Activated T-helper 17 cell treated with anti-CD3 and anti-CD28 coated beads, Interleukin-2, amount 50 U/mL, for 72 hours (primary cell): ENCODE measurements at places on chromosomes 3 and 15. TPM values are rescaled to one million over a fixed set of nuclear protein-coding genes. Genes with fewer than 3 reads are reported as not detected.

GRCh38 chr15:47407692-47408091 is 309.6 kb upstream of the SEMA6D start:
- no peak for ATAC-seq

GRCh38 chr3:157551961-157552360 is 48.7 kb upstream of the VEPH1 start:
- peak; percentile 63 for ATAC-seq

DNA sequence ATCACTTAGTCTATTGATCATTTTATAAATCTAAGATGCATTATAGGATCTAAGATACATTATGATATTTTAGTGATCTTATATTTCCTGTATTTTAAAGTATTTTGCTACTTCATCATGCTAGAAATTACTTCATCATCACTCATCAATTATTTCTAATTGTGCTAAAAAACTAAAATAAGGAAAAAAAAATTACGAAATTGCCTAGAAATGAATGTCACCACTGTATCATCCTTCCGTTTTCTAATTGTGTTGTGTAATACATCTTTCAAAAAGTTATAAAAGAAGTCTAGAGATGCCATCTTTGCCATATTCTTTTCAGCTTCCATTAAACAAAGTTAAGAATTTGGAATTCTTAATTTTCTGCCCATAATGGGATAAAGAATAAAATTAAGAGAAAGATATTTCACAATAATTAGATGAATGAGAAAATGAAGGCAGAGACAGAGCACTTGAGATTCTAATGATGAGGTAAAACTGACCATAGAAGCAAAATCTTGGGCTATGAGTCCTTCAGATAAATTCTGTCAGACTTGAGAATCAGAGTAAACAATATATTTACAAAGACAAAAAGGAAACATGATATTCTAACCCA is 48.8 kb downstream of the ALDH1A2 start:
- ATAC-seq: no peak

Gene NANOGP8
- not detected for total RNA-seq

GRCh38 chr3:143276592-143276991 is 157.0 kb downstream of the CHST2 start:
- peak; percentile 95 for ATAC-seq

Gene PIERCE2
- not detected for total RNA-seq

- ATAC-seq: no peak
Measured at GRCh38 chr3:129984125-129984524, 9.6 kb downstream of the TRH start.

GRCh38 chr15:101795455-101795854 is 7.9 kb upstream of the OR4F6 start:
- no peak for ATAC-seq

GRCh38 chr3:182978387-182978786 is 2.0 kb downstream of the DCUN1D1 start:
- no peak for ATAC-seq

- peak; percentile 59 for ATAC-seq
Measured at GRCh38 chr15:79923079-79923514, 26.3 kb upstream of the MTHFS start.

GRCh38 chr3:149512073-149512782 is 37.7 kb downstream of the TM4SF4 start:
- peak; percentile 51 for ATAC-seq

DNA sequence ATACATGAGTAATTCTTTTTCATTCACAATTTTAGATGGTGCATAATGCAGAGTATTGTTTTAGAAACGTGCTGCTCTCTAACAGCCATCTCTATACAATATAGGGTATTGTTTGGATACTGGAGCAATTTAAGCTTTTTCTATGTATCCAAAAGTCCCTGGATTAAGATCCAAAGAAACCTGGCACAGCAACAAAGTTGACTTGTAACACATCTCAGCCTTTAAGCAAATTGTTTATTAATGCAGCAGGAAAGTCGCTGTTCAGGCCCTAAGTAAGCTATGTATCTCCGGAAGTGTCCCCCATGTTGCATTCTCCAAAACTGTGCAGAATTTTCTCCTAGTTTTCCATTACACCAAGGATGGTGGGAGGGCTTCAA is 7.3 kb downstream of the VGLL4 start:
- ATAC-seq: no peak

Gene CFAP92
- total RNA-seq: not detected

DNA sequence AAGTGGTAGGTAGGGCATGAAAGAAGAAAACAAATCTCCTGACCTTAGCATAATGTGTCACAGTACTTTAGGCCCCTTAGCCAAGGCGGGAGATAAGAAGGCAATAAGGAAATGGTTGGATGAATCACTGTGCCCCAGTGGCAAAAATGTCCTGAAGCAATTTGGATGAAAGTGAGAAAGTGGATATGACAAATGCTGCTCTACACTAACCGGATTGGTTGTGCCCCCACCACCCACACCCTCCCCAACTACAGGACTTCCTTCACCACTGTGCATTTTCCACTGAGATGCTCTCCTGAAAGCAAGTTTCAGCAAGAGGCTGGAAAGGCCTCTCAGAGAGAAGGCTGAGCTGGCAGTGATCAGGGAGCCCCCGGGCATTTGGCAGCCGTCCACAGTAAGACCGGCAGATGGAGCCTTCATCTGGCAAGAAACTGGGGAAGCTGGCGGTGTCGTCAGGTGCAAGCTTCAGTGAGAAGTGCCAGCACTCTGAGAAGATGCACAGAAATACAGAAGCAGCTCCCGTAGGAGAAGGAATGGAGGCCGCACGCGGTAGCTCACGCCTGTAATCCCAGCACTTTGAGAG is 63.8 kb downstream of the ATP1B3 start:
- ATAC-seq: peak; percentile 96

DNA sequence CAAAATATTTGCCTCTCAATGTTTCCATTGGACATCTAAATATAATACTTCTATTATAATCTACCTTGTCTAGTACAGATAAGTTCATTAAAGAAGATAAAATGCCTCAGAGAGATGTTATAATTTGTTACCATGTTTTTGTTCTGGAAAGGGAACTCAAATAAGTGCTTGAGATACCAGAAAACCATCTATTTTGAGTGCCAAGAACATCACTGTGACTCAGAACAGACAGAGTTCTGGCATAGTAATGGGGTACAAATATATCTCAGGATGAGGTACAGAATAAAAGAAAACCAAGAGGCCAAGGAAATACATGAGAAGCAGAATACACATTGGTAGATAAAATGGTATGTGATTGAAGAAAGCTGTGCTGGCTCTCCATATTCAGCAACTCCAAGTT is 58.9 kb downstream of the IMPG2 start:
- no peak for ATAC-seq

Gene PLSCR1
- total RNA-seq: 48.0 TPM

DNA sequence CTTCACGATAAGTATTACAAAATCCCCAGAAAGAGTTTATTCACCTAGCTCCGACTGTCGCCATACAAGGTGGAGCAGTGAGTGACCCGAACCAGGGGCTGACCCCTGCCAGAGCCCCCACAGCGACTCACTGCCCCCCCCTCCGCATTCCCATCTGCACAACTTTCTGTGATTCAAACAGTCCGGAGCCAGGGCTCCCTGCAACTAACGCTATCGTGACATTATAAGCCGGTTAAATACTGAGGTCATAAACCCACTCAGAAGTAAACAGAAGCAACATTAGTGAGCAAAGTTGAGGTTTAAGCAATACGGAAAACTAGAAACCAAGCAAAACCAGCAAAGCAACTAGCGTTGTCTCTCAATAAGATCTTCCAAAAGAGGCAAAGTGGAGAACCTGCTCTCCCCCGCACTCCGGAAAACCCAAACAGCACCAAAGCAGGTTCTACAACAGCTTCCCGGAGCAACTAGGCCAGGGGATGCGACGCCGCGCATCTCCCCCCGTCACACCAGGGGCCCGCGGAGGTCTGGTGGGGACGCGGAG is 642 bp downstream of the SCAP start:
- ATAC-seq: peak; percentile 44

Gene ZNF660
- total RNA-seq: 0.08 TPM

DNA sequence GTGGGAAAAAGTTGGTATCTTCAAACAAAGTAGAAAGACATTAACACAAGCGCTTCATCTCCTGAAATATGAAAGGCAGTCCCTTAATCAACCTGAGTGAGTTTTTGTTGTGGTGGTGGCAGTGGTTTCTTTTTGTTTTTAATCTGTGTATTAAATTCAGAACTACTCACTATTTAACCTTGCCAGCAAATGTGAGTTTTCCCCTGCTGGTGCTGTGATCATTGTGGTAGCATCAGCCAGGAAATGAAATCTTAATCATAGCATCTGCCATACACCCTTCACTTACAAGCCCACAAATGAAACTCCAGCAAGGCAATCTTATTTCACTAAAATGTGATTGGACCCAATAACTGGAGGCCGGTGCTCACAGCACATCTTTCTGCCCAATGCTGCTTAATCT is 229.7 kb downstream of the SHOX2 start:
- ATAC-seq: no peak

- ATAC-seq: no peak
Measured at GRCh38 chr3:192434186-192434585, 293.2 kb downstream of the FGF12 start.

GRCh38 chr3:34218706-34219385 is 420.4 kb downstream of the PDCD6IP start:
- ATAC-seq: no peak

DNA sequence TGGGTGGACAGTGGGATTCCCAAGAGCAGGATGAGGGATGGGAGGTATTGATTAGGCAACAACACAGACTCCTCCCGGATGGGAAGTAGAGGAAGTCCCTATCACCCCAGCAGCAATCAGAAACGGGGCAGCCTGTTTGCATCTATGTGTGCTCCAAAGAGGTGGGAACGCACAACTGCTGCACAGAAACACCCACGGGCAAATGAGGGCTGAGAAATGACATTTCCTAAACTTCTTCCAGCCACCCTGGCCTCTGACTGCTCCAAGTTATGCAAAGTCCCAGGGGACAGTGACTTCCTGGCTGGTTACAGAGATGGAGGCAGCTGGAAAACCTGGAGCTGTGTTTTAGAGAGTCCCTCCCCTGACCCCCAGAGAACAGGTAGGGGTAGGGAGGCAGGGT is 42.6 kb downstream of the HCN4 start:
- no peak for ATAC-seq

- ATAC-seq: peak; percentile 82
Measured at GRCh38 chr15:101127506-101128076, 124.3 kb downstream of the CHSY1 start.

- no peak for ATAC-seq
Measured at GRCh38 chr3:175672119-175672689, 813.1 kb downstream of the NAALADL2 start.

Gene CCR8
- 10.2 TPM for total RNA-seq

GRCh38 chr3:128503164-128503651 is 10.2 kb upstream of the GATA2 start:
- no peak for ATAC-seq

Gene MIX23
- total RNA-seq: 97.8 TPM

- ATAC-seq: no peak
Measured at GRCh38 chr3:129002573-129003569, 1.8 kb downstream of the EFCC1 start.

Gene CACNA2D2
- total RNA-seq: 0.50 TPM

Gene GP5
- 1.4 TPM for total RNA-seq

GRCh38 chr3:132785292-132785691 is 63.1 kb upstream of the NPHP3 start:
- ATAC-seq: no peak

GRCh38 chr15:83767741-83768140 is 113.8 kb downstream of the ADAMTSL3 start:
- no peak for ATAC-seq

DNA sequence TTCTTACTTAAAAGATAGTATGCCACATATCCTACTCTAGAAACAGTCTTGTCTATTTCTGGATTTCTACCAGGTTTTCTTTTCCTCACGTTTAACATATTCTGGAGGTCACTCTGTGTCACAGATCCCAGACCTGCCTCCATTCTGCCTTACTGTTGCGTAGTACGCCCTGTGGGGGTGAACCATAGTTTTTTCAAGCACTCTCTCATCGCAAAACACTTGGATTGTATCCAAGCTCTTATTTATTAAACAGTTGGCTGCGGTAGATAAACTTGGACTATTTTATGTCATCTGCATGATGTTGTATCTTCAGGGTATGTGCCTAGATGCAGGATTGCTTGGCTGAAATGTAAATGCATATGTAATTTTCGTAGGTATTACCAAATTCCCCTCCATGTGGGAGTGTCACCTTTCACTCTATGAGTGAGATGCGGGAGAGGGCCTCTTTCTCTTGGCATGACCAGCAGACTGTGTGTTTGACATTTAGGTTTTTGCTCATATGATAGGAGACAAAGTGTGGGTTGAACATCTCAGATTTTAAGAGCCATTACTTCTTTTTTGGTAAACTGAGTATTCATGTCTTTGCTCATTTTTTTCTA is 55.8 kb downstream of the ABTB1 start:
- ATAC-seq: no peak

- no peak for ATAC-seq
Measured at GRCh38 chr3:105427332-105427731, 60.6 kb downstream of the ALCAM start.

- ATAC-seq: peak; percentile 50
Measured at GRCh38 chr15:41394924-41395323, 7.4 kb downstream of the NDUFAF1 start.
